ENCODE measurements at places on chromosomes 3 and 15.
A peak's percentile ranks its signal among the peaks of the same experiment; 100 is the strongest.

- DNase-seq, result peak; percentile 32
Observed at GRCh38 chr15:60074181-60074885, 70.2 kb downstream of the FOXB1 start.

- no peak for DNase-seq
Observed at GRCh38 chr3:87269723-87270122, 6.7 kb downstream of the POU1F1 start.

- no peak for DNase-seq
Observed at GRCh38 chr3:147514366-147515160, 105.4 kb downstream of the ZIC1 start.

GRCh38 chr15:70473581-70474370 is 289.6 kb downstream of the UACA start:
- DNase-seq, result no peak

DNA sequence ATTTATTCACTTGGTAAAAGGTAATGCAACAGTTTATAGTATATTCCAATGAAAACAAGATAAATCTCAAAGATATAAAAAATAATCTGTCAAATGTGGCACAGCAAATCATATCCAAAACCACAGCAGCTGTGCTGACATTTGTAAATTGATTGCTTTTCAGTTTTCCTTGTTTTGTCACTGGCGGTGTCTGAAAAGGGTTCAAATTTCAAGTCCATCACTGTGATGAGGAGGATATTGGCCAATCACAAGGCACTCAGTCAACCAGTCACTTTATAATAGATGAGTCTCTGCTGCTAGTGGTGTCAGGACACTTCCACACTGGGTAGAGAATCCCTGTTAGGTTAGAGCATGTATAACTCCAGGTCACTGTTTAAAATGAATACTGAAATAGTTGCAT is 154.8 kb downstream of the SLC9A9 start:
- DNase-seq, result no peak

DNA sequence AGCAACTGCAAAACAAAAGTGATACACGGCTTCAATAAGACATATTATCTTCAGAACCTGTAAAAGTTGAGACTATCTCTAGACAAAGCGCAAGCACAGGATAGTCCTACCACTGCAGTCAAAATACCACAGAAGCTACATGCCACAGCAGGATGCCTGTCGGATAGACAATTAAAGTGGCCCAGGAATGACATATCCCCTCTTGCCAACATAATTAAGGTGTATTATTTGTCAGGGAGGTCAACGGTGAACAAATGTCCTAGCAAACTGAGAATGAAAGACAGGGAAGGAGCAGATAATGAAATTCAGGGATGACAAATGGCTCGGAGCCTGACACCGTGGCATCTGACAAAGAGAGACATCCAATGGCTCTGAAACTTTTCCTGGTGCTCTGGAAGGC is 185.7 kb downstream of the MECOM start:
- no peak for DNase-seq

DNA sequence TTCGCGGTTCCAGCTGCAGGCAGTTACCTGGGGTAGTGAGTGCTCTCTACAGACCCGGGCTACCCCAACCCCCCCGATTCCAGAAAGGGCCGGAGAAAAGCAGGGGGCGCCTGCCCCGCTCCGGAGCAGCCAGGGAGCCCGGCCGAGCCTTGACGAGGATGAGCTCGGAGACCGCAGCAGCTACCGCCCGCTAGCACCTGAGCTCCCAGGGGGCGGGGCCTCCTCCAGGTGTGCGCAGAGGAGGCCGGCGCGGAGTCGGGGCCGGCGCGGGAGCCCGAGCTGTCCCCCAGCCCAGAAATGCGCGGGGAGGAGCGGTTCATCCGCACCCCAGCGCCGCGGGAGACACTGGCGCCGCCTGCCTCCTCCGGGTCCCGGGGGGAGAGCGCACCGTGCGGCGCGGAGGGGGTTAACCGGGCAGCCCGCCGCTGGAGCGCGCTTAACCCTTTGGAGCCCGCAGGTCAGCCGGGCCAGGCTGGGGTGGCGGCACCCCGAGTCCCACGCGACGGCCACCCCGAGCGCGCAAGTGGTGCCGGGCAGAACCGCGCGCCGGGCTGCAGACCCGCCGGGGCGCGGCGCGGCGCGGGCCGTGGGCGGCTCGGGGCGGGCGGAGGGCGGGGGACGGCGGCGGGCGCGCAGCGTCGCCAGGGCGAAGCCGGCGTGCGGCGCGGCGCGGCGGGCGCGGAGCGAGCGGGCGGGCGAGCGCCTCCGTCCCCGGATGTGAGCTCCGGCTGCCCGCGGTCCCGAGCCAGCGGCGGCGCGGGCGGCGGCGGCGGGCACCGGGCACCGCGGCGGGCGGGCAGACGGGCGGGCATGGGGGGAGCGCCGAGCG is at the start of gene CACNA1D:
CACNA1D (plus strand) TSS at position 649 of the 829 bp plus-strand sequence. CDS start 556 bp downstream, outside the sequence.
- no peak for DNase-seq

- peak; percentile 58 for DNase-seq
Observed at GRCh38 chr3:52216585-52217408, 8.6 kb downstream of the TLR9 start.

DNA sequence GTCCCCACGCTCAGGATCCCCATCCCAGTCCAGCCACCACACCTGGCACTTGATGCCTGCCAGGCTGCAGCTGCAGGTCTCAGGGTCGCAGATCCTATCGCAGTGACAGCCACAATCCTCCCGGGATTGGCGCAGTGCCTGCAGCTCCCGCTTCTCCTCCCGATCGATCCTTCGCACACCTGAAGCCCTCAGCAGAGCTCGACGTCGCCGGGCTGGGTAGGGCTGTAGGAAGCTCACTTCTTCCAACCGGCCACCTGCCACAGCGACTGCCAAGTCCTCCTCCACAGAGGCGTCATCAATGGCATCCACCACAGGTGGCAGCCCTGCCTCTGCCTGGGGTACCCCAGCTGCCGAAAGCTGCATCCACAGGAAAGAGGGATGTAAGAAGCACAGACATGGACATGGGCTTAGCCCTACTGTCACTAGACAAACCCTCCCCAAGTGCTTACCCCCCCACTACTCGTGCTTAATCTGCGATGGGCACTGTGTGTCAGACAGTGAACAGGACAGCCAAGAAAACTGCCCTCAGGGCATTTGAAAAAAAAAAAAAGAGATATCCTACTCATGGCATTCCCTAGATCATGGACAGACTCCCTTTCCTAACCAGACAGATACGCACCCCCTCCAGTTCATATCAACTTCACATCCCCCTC is 9.2 kb downstream of the CSRNP1 start:
- peak; percentile 39 for DNase-seq

DNA sequence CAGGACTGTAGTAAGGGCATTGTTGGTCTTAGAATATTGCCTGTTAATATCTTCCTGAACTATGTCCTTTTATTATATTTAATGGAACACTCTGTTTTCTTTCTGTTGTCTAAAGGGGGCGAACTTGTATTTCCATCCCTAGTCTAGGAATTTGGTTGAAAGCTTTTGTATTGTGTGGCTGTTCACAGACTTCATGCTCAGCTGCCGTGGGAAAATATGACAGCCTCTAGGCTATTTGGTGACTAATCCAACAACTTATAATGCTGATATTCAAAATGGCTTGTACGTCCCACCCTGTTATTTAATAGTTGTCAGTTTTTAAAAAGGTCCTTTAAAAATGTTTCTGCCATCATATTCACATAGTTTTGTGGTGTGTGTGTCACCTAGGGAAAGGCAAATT is 202.6 kb downstream of the KLHL25 start:
- peak; percentile 96 for DNase-seq
